Uterus (tissue), 4 donors: ENCODE measurements at places on chromosomes 5 and 9.

DNA sequence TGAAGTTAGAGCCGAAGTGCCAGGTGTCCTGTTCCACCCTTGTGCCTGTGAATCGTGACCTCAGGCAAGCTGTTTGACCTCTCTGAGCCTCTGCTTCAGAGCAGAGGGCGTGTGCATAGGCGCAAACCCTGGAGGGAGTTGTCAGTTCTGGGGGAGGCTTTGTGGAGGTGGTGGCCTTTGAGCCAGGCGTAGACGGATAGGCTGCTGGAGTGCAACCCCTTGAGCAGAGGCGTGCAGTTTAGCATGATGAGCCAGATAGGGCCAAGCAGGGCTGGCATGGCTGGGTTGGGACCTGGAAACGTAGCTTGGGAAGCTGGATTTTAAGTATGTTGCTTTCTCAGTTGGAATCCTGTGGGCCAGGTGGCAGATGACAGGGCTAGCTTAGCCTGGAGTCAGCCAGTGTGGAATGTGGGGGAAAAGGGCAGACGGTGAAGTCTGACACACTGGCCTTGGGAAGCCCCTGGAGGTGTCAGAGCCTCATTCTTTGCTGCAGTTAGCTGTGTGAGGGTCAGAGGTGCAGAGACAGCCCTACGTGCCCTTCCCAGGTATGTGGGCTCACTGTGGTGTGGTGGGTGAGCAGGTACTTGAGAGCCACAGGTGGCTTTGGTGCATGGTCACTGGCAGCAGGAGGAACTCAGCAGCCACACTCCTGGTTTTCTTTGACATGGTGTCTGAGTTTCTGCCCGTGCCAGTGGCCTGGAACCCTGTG is 93.4 kb downstream of the DAB2IP start:
- no peak for DNase-seq

DNA sequence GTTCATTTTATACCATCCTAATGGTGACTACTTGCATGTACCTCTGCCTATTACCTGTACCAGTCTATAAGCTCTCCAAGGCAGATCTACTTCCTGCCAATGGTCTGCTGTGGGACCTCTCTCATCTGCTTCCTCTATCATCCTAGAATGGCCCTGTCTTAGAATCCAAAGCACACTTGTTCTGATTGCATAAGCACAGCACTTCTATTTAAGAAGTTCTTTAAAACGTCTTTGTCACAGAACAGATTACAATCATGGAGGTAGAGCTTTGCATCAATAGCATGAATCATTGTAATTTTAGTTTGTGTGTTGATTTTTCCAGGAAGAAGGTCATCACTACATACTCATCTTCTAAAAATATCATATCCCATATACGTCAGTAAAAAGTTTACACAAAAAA is 131.8 kb upstream of the ACOT12 start:
- no peak for DNase-seq

DNA sequence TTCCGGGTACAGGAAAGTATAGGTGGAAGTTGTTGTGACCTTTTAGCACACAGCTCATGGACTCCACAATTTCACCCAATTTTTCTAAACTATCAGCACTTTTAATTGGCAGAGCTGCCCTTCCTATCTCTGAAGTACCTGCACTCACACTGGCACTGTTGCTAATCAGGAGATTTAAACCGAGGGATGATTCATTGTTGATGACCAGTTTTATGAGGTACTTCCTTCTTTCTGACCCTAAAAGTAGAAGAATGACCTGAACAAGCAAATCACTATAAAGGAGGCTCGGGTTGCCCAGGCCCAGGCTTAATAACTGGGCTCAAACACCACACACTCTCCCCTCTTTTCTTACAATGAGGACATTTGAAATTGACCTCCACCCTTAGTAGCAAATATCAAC is 105.9 kb downstream of the KCNN2 start:
- no peak for DNase-seq

- no peak for DNase-seq
Observed at GRCh38 chr9:10251490-10251889, 361.3 kb downstream of the PTPRD start.

GRCh38 chr5:174328631-174329299 is 283.3 kb downstream of the NSG2 start:
- no peak for DNase-seq

- peak; percentile 74 for DNase-seq
Observed at GRCh38 chr9:27473111-27473529, 51.0 kb upstream of the IFNK start.

DNA sequence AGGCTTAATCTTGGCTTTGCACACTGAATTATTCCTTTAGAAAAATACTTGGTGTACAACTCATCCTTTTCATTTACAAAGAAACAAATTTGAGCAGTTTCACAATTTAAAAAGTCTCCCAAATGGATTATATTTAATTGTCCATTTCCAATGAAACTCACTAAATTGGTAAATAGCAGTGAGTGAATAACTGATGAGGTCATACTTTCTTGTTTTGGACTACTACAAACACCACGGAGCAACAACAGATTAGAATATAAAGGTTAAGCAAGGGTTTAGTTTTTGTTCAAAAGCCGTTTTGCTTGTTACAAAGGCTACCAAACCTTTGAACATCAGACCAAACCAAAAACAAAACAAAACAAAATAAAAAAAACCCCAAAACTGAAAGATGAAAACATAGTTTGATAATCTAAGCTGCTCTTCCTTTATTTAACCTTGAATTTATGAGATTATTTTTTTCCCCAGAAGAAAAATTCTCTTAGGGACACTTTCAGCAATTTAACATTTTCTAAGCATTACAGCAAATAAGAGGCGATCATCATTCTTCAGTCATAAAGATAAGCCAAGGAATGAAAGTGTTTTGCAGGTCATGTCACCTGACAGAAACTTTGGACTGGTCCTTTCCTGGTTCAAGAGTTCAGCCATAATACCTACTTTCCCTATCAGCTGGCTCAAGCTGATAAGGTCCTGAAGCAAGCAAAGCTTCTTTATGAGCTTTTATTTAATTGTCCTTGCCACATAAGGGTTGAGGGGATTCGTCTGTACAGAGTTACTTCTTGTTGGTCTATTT is 99.7 kb upstream of the CDKN2B start:
- DNase-seq, result no peak

DNA sequence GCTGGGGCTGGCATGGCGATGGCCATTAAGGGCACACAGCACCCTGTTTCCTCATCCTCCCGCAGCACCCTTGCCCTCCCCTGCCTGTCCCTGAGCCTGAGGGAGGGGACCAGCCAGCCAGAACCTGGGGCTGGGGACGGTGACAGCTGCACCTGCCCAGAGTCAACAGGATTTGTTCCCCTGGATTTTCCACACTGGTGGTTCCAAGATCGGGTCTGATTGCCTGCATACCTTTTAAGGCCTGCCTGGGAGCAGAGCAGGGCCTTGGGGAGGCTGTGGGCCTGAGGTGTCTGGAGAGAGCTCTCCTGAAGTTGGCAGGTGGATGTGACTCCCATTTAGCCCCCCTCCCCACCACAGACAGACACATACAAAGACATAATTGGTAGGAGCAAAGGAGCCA is 61.0 kb upstream of the C5orf58 start:
- no peak for DNase-seq

DNA sequence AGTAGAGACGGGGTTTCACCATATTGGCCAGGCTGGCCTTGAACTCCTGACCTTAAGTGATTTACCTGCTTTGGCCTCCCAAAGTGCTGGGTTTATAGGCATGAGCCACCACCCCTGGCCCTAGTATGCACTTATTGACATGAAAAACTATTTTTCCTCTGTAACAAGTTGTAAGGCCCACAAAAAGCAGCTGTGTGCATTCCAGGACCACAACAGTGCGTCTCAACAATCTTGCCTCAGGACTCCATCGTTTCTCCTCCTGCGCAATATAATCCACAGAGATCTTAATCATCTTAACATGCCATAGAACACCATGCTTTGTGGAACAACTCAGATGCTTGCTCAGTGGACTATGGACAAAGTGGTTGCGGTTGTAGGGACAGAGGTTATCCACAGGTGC is 10.2 kb downstream of the OR2V1 start:
- no peak for DNase-seq

DNA sequence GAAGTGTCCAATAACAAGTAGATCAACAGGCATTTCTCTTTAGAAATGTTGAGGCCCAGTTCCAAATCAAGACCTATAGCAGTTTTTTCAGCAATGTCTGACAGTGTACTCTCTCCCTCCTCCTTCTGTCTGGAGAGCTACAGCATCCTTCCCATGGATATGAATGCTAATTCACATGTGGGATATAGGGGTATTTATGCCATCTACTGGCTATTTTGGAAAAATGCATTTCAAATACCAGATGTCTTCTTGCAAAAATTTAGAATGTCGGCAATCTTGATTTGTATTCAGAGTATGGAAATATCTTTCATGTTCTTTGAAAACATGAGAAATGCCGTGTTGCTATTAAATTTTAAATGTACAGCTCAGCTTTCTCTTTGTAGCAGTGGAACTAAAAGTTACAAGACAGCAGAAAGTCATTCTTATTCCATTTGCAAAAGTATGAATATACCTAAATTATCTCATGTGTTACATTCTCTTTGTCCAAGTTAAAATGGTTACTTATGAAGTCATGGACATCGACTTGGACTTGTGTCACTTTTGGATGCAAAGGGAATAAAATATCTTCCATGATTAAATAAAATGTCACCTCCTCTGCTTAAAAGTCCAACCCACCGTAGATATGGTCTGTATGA is 647.8 kb downstream of the TAF11L14 start:
- DNase-seq, result no peak
